ENCODE measurements at places on chromosomes 1 and 21.

GRCh38 chr1:40840526-40841323 is 21.4 kb downstream of the CITED4 start:
- no peak for DNase-seq

- no peak for DNase-seq
These were observed 4.6 kb downstream of the GPATCH2 start for GRCh38 chr1:217626321-217626720.

DNA sequence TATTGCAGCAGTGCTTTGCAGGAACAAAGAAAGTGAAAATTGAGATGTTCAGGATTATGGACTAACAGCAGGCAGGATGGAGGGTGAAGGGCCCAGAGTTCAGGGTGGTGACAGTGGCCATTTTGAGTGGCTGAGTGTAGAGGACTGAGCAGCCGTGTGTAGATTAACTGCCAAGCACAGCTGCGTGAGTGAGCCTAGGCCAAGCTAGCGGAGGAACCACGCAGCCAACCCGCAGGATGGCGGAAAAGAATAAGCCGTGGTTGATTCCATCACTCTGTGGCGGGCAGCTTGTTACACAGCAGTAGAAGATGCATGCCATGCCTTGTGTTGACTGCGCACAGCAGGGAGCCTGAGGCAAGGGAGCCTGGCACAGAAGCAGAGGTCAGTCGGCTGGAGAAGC is 102.5 kb upstream of the KIF26B start:
- no peak for DNase-seq

DNA sequence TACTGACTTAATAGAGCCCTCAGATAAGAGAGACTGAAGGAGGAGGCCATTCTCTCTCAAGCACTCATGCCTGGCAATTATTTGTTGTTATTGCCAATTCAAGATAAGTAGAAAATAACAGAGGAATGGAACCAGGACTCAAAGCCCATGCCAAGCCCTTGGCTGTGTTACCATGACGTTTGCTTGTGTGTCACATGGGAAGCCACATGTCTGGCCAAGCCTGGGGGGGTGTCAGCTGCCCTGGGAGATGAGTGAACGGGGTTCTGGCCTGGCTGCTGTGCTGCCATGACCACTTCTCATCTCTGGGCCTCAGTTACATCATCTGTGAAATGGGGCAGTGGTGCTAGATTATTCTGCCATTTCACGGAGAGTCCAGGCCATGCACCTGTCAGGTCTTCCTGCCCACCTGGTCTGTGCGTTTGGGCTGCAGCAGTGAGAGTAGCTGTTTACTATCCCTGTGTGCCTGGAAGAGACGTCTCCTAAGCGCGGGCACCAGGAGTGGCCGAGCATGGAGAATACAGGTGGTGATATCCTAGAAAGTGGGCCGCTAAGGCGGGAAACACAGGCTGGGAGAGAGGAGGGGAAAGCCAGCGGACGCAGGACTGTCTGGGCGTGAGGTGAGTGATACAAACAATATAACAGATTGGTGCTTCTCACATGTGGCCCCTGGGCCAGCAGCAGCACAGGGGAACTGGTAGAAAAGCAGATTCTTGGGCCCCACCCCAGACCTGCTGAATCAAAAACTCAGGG is 67.8 kb downstream of the MAN1C1 start:
- DNase-seq: no peak

GRCh38 chr1:168079761-168080160 is 57.0 kb downstream of the GPR161 start:
- DNase-seq: no peak

- no peak for DNase-seq
These were observed 412.3 kb upstream of the ESRRG start for GRCh38 chr1:217135569-217135915.

DNA sequence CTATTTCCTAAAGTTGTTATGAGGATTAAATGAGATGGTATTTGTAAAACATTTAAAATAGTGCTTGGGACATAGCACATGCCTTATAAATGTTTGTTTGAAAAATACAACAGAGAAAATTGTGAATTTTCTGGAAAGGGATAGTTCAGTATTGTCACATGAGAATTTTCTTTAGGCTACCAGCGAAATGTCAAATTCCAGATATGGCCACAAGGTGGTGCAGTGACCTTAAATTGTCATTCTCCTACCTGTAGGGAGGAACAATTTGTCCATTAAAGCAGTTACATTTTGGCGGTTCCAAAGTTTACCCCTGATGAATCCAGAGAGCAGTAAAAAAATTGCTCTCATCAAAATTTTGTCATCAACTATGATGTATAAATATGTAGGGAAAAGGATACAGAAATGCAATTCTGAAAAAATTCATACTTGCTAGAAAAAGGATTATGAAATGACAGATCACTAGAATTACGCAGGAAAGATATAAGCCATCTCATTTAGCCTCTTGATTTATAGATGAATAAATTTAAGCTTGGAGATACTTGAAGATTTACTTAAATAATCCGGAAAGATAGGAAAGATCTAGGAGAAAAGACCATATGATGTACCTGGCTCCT is 50.2 kb upstream of the TSHB start:
- peak; percentile 86 for DNase-seq

All from endodermal cell (in vitro differentiated cells).